Jurkat, Clone E6-1 (cell line): ENCODE measurements at places on chromosomes 11 and 22.

DNA sequence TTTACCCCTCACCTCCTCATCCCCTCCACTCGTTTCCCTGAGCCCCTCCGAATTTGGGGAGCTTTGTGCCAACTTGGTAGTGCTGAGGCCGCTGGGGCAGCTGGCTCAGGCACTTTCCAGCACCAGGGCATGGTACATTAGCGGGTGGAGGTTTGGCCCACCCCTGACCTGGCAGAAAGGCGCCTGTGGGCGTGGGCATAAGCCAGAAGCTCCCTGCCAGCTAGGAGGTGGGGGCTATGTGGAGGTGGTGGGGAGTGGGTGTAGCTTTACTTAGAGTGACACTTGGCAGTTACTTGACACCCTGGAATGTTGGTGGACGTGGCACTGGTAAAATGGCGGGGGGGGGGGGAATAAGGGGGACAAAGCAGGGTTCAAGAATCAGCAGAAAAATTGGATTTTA, 10.3 kb upstream of the IGF2 start:
- DNase-seq = no peak

GRCh38 chr11:82233201-82233600, 500.5 kb downstream of the FAM181B start:
- no peak for DNase-seq

GRCh38 chr11:67006029-67006884, 16.7 kb upstream of the SYT12 start:
- peak; percentile 74 for DNase-seq

GRCh38 chr11:47413908-47414684, 5.7 kb downstream of the SLC39A13 start:
- no peak for DNase-seq

DNA sequence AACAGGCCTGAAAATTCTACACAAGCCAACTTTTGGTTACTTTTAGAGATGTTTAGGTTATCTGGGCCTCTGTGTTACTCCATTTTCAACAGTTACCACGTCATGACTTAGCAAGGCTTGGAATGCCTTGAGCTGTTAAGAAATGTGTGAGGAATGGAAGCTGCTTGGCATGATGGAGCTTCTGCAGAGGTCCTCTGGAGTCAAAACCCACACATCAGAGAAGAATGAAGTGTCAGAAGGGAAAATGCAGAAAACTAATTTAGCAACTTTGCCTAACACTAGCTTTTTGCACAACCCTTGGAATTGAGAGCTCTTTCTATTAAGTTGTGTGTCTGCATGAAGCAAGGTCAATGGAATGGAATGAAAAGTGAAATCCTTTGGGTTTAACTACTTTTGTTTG, 27.4 kb downstream of the FAT3 start:
- DNase-seq = no peak

DNA sequence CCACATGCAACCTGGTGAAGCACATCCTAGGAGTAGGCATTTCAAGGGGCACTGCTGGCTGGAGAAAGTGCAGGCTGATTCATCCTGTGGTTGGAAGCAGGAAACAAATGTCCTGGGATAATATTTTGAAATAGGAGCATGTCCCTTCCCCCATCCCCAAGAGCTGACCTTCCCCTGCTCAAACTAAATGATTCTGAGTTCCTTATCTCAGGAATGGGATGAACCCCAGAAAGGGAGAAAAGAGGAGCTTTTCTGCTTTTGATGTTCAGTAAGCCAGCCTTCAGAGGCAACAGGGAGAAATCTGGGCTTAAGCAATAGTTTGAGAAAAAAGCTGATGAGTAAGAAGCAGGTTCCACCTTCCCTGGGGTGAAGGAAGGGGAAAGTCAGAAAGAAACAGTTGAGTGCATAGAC, 19.5 kb upstream of the SPON1 start:
- DNase-seq = no peak

- no peak for DNase-seq
Measured at GRCh38 chr11:40405614-40406013, 1053.8 kb downstream of the LRRC4C start.

GRCh38 chr11:44189986-44190882, 94.8 kb downstream of the EXT2 start:
- DNase-seq = no peak

DNA sequence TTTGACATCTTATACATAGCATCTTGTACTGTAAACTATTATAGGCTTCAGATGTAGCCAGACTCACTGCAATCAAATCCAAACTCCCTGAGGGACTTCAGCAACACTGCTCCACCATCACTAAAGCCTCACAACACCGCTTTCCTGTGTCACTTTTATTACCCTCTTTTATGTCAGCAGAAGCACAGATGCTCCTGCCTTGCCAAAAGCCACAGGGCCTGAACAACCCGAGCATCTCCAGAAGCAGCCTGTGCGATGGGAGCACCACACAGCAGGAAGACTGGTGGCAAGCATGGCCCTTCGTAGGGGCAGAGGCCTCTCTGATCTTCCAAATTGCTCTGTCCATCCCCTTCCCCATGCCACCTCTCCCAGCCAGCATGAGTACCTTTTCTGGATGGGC, 22.9 kb downstream of the TMEM123 start:
- DNase-seq = peak; percentile 59

- DNase-seq = no peak
Measured at GRCh38 chr22:36104435-36104834, 56.1 kb downstream of the APOL3 start.

DNA sequence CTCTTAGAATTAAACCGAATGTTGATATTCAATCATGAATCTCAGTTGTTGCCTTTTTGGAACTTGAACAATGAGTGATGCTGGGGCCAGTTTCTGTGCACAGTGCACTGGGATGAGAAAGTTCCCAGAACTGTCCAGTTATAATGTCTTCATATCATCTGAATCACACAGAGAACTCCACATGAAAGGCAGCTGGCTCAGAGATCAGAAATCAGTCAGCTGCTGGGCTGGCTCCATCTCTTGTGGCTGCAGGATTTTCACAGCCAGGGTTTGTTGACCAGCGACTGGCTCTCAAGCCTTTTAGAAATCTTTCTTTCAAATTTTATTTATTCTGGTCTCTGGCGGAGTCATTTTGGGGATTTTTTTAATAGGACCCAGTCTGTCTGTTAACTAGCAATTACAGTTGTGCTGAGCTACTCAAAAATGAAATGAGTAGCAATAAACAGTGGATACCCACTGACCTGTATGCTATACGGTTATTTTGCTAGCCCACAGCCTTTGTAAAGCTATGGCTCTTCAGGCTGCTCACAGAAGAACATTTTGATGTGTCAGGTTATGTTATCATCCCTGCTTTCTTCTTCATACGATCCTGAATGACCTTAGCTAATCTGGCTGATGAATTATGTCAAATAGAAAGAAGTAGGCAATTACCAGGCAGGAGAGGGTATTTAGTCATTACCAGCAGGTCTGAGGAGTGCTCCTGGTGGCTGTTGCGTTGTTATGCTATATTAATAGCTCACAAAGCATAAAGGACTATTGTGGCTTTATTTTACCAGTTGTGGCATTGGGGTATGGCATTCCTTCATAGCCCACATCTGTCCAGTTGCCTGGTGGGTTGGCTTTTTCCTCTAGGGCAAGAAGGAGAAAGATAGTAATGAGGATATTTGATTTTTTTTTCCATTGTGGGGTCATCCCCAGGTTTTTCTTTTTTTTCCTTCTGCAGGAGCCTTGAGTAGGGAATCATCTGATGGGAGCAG, 3.6 kb downstream of the FAT3 start:
- DNase-seq = no peak

DNA sequence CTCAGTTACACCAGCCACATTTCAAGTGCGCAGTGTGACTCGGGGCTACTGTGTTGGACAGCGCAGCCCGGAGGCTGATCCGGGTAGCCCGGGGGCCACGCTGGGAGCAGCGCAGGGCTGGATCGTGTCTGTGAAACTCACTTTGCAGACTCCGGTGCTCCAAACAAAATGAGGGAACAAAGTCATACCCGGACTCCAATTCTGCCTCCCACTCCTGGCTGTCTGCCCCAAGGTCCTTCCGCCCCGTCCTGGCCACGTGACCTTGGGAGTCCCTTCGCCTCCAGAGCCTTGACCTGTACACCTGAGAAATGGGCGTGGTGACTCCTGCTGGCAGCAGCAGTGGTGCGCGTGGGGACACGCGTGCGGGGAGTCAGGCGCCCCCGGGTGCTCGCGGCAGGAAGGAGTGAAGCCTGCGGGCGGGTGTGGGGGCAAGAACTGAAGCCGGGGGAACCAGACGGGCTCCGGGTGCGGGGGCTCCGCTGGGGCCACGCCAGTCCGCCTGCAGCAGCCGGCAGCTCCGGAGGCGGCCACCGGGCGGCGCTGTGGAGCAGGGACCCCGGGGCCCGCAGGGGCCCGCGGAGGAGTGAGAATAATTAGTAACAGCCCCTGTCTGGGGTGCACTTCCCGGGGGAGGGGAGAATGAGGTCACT, 42.4 kb downstream of the KCNJ4 start:
- DNase-seq = no peak

GRCh38 chr11:3840004-3840869, 522 bp downstream of the RHOG start:
- DNase-seq = no peak

- no peak for DNase-seq
Measured at GRCh38 chr11:113114705-113115027, 153.4 kb downstream of the NCAM1 start.

DNA sequence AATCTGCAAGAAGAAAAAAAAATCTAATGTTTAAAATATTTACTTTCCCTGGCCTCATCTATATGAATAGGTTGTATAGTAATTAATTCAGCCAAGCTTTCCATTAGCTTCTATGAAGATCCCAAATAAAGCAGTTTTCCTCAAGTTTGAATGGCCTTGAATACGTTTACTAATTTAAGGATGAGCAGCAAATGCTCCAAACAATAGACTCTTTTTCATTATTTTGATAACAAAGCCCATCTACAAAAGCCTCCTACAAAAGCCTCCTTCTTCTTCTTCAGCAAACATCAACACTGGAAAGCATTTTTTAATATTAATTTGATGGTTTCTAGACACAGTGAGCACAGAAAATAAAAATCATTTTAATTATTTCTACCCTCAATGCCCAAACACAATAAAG, 1130.3 kb upstream of the CNTN5 start:
- no peak for DNase-seq

- DNase-seq = no peak
Measured at GRCh38 chr22:23893121-23893944, 850 bp upstream of the MIF start.

- DNase-seq = no peak
Measured at GRCh38 chr22:41327124-41327523, 25.8 kb downstream of the ZC3H7B start.

DNA sequence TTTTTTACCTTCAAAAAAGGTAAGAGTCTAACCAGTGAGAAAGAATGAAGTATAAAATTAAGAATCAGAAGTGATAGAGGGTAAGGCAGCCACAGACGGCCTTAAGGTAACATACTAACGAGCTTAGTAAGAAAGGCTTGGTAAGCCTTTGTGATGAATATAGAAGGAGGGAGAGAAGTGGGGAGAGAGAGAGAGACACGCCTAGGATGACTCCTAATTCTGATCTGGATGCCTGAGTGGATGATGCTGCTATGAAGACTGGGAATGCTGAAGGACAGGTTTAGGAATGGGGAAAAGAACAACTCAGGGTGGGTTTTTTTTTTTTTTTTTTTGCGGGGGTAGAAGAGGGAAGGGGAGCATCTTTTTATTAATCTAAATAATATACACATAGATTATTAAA, 4.8 kb downstream of the FBXO3 start:
- no peak for DNase-seq

DNA sequence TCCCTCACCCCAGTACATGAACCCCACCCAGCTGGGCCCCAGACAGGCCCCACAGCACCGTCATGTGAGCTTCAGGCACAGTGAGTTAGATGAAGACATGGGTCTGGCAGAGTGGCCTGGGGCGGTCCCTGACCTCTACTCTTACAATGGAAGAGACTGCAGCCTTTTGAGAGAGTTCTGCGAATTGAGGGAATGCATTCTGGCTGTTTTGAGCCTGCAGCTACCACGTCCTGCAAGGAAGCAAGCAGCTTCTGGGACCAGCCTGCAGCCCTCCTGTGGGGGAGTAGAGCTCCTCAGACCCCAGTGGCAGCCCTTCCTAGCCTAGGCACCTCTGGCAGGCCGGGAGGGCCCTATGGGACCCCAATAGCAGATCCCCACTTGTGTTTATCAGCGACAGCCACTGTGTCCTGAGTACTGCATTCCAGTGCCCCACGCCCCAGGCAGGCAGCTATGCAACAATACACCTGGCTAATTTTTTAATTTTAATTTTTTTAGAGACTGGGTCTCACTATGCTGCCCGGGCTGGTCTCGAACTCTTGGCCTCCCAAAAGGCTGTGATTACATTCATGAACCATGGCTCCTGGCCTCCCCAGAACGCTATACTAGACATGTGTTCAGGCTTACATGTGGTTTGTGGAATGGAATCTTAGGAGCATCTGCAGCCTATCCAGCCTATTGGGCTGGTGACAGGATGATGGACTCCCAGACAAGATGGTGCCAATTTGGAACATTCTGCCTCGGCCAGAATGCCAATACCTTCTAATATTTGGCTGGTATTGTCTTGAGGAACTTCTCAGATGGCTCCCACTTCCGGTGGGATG, 717 bp upstream of the SLC7A4 start:
- DNase-seq = no peak

DNA sequence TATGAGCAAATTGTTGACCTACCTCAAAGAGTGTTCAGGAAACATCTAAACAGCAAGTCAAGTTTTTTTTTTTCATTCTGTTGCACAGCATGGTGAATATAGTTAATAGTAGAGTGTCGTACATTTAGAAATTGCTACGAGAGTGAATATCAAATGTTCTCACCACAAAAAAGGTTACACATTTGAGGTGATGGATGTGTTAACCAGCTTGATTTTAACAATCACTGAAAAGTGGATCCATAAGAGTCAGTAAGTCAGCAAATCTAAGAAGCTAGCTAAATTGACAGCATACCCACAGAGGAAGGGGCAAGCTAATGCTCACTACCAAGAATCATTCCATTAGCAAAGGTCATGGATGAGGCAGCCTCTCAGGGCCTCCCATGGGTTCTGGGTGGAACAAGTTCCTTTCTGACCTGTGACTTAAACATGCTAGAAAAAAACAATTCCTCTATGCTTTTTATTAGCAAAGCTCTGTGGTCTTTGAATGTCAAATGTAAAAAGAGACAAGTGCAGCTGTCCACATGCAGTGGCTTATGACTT, 235.4 kb upstream of the CCDC179 start:
- DNase-seq = no peak

- DNase-seq = no peak
Measured at GRCh38 chr22:49674479-49675050, 153.1 kb downstream of the BRD1 start.
